ENCODE measurements at places on chromosomes 7 and 10.

GRCh38 chr10:67763499-67764011 is 67.6 kb upstream of the CTNNA3 start:
- peak; percentile 15 for DNase-seq

DNA sequence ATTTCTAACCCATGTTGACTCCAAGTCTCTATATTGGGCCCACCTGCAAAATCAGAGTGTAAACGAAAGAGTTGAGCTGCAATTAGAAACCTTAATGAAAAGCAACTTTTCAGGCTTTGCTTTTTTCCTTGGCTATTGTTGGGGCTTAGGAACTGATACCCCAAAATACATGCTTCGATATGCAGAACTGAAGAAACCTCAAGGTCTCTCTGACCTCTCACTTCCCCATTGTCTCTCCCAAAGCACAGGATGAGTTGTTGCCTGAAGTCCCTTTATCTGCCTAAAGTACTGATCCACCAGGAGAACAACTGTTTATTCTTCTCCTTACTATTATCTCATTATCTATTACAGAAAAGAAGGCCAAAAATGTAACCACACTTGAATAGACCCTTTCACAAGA is 666.0 kb upstream of the LRRTM3 start:
- DNase-seq: no peak

DNA sequence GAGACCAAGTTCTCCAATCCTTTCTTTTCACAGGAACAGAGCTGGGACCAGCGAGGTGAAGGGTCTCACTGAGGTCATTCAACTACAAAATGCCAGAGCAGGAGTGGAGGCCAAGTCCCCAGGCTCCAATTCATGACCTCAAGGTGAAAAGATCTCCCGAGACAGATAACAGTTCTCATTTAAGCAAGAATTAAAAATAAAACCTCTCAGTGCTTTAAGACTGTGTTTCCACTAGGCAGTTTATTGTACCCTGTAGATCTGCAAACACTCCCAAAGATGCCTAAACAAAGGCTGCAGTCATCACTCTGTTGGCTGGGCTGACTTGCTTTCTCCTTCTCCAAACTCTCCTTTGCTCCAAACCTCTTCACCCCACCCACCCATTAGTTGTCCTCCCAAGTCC is 74.8 kb upstream of the CXCL12 start:
- DNase-seq: no peak

GRCh38 chr10:124451276-124451675 is 1.4 kb upstream of the NKX1-2 start:
- DNase-seq: no peak

DNA sequence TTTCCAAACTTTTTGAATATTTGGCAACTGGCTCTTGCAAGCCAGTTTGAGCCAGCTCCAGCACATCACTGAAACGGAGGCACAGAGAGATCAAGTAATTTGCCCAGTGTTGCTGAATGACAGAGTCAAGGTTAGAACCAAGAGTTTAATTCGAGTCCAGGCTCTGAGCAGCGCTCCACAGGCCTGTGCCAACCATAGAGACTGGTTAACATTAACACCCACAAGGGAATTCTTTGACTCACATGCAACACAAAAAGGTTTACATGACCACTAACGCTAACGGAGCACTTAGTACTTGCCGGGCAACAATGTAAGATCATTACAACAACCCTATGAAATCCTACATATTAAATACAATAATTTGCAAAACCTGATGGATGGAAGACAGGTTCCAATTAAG is 1.5 kb downstream of the RGS10 start:
- DNase-seq: no peak

- no peak for DNase-seq
These were observed 20.0 kb downstream of the XPNPEP1 start for GRCh38 chr10:109902992-109903947.

DNA sequence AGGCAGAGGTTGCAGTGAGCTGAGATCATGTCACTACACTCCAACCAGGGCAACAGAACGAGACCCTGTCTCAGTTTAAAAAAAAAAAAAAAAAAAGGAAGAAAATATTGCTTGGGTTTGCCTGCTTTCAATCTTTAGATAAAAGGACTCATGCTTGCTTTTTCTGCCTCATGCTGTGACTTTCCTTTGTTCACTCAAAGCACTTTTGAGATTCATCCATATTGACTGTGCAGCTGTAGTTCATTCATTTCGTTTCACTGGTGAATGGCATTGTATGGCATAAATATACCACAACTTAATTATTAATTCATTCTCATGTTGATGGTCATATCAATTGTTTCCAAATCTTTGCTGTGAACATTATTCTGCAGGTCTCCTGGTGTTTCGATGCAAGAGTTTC is 97.6 kb upstream of the NFE2L3 start:
- DNase-seq: no peak

- DNase-seq: no peak
These were observed 59.1 kb downstream of the ARMC3 start for GRCh38 chr10:22986771-22987542.

GRCh38 chr7:86644282-86645224 is 844 bp downstream of the GRM3 start:
- DNase-seq: no peak

DNA sequence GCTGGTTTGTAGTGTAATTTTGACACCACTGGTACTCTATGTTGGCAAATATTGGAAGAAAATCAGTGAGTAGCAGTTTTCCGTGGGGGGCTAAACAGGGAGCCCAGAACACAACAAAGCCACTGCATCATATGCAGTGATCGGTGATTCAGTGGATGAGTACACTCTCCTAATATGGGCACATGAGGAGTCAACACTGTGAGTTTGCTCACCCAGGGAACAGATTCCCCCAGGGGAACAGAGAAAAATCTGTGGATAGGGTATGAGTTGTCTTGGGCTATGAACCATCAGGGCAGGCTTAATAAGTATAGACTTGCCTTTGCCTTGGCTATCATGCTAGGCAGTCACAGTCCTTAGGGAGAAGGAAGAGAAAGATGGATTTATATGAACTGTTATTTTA is 227.7 kb upstream of the SEMA3E start:
- DNase-seq: no peak

DNA sequence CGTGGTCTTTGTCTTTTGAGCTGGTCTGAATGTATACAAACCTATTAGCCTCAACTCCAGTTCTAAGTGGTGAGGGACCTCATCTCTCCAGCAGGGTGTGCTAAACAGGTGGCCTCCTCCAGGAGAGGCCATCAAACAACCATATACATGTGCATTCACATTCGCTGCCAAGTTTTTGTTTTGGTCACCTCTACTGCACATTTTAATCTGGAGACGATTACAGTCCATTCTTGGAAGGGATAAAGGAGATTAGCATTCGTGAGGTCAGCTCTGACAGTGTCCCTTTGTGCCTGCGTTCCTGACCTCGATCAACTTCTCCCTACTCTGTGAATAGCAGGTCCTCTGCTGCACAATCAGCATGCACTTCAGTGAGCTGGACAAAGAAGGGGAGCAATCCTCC is 60.8 kb downstream of the RHOBTB1 start:
- no peak for DNase-seq

- no peak for DNase-seq
These were observed 381.8 kb upstream of the FZD8 start for GRCh38 chr10:36023939-36024338.

DNA sequence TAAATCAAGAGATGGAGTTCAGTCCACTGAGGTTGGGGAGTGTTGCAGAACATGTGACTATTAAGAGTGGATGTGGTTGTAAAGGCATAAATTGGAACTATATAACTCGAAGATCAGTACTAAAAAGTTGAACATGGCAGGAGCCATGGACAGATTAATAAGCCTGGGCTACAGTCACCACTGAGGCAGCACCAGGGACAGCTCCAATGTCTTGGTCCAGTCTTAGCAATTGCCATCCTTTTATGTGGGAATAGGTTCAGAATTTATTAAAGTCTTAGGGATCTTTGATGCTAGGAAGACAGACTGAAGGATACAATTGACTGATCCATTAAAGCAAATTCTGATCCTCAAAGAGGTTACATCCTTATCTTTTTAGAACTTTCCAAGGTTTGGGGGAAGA is 156.6 kb downstream of the ADRA2A start:
- DNase-seq: no peak

DNA sequence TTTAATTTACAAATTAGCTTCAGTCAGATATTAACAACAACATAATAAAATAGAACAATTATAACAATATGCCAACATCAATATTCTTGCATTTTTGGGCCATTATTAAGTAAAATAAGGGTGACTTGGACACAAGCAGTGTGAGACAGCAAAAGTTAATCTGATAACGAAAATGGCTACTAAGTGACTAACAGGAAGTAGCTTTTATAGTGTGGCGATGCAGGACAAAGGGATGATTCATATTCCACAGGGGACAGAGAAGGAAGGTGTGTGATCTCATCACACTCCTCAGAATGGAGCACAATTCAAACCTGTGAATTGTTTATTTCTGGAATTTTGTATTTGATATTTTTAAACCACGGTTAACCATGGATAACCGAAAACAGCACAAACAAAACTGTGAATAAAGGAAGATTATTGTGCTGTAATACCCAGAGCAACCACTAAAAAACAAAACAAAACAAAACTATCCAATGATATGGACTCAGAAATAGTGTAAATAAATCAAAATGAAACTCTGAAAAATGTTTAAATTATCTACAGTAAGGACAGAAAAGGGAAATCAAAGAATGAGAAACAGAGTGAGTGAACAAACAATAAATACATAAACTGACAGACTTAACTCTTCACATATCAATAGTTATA is 66.9 kb upstream of the TFEC start:
- DNase-seq: no peak

GRCh38 chr10:475709-476454 is 213.6 kb downstream of the DIP2C start:
- no peak for DNase-seq

- DNase-seq: no peak
These were observed 595.5 kb downstream of the INHBA start for GRCh38 chr7:41107330-41107937.

DNA sequence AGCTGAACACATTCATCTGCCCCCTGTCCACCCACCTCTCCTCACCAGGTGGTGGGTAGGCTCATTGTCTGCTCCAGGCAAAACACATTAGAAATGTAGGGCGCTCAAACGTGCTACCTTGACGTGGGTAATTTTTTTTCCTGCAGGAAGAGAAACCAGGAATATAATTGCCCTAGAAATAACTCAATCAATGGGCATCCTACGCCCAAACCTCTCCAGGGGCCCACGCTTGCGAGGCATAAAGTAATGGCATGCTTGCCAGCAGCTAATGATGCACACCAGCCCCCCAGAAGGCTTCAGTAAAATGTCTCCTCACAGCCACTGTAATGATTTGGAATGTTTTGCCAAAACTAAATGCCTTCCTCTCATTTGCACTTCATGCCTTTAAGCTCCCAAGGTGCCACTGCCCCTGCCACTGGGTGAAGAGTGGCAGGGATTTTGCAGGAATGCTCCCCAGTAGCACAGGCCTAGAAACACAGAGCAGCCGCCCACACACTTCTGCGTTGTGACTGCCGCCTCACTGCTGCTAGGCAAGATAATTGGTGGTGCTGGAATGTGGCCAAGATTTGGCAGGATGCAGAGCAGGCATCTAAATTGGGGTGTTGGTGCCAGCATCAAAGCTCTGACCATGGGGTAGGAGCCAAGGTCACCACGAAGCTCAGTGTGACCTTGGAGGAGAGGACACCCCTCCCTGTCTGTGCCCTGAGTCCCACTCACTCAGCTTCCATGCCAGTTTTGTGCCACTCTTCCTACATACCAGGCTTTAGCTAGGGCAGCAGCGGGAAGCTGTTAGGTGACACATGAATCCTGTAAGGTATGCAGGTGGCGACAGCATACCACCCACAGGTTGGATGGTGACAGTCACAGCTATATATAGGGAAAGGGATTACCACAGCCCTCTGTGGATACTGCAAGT is 48.7 kb upstream of the PPP1R3C start:
- DNase-seq: no peak

DNA sequence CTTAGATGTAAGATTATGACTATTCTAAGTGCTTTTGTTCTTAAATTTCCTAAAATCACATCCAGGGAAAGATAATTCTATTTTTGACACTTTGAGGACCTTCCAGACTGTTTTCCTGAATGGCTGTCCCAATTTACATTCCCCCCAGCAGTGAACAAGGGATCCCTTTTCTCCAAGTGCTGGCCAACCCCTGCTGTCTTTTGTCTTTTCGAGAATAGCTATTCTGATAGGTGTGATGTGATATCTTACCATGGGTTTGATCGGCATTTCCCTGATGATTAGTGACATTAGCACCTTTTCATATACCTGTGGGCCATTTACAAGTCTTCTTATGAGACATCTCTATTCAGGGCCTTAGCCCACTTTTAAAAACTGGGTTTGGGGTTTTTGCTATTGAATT is 526.7 kb upstream of the FZD8 start:
- DNase-seq: no peak

DNA sequence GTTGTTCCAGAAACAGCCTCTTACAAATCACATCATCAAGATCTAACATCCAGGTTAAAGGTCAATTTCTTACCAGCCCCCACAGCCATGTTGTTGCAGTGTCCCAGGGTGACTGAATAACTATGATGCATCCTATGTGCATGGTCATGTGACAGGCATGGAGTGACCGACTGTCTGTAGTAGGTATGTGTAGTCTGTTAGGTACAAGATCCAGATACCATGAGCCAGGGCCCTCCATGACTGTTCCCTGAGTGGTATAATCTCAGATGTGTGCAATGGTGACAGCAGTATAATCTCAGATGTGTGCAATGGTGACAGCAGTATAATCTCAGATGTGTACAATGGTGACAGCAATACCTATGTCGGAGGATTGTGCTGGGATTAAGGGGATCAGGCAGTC is 8.8 kb downstream of the CDHR3 start:
- no peak for DNase-seq

DNA sequence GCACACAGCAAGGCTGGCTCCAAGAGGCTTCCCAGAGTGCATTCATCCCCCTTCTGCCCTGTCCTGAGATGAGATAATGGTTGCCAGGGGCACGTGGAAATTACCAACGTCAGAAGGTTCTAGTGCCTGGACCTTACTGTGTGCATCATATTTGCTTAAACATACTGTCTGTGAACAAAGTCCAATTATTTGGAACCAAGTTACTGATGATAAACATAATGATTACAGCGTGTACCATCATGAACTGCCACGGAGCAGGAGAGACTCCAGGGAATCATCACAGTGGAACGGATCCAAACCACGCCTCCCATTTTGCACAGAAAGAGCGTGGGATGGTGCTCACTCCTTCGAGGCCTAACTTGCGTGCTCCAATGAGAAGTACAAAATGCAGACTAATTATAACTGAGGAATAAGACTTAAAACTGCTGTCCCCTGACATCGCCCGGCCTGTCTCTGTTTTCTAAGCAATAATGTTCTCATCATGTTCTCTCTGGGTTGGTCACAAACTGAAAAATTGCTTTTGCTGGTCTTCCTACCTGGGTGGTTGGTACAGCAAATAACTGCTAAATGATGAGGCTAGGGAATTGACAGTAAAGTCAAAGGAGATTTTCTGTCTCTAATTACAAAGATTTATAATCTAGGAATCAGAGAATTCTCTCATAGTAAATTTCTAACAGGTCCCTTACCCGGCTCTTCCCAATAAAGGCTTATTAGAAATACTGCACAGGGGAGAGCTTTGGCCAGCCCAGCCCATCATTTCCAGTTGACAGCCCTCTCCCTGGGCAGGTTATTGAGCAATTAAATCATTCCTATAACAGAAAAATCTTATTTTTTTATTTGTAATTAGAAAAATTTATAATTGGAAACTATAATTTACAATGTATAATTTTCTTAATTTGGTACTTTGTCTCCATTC is 182.2 kb downstream of the CAMK1D start:
- DNase-seq: no peak
